ENCODE measurements at places on chromosomes 5 and 9. TPM values are rescaled to one million over a fixed set of nuclear protein-coding genes. Genes with fewer than 3 reads are reported as not detected.

Gene PALM2AKAP2
- 0.36 TPM for total RNA-seq

Gene GABRA1
- total RNA-seq: not detected

Gene ITGA2
- 10.3 TPM for total RNA-seq

Gene BARX1
- 11.5 TPM for total RNA-seq

Gene ROR2
- 1.7 TPM for total RNA-seq

Measured in A549 treated with AZD2906 at 1 μM for 4 hours (cell line).